NCI-H2171 (cell line): ENCODE measurements at places on chromosomes 4 and X.
A peak's percentile ranks its signal among the peaks of the same experiment; 100 is the strongest.

DNA sequence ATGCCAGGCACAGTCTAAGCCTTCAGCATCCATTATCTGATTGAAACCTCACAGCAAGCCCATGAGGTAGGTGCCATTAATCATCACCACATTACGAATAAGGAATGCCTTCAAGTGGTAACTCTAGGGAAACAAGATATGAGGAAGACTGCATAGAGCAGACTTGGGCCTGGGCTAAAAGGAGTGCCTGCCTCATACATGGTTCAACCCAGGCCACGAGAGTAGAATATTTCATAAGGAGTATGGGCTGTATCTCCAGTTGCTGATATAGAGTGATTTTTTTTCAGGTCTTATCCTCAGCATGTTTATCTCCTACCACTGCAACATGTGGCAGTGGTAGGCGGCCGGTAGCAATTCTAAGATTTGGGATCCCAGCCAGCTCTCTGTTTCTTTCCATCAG, 51.7 kb downstream of the ATP11C start:
- no peak for DNase-seq

DNA sequence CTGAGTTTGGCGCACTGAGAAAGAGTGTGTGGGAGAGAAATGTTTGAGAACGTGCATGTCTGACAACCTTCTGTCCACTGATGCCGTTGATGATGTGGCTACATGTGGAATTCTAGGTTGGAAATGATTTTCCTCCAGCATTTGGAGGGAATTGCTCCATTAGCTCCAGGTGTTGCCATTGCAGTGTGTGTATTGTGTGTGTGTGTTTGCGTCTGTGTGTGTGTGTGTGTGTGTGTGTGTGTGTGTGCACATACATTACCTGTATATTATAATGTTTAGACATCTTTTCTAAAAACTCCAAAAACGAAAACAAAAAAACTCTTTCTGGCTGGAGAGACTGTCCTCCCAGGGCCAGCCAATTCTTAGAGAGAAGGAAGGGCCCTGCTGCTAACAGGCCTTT, 18.2 kb upstream of the MECP2 start:
- no peak for DNase-seq

GRCh38 chr4:66539745-66540144, 869.5 kb upstream of the EPHA5 start:
- no peak for DNase-seq

DNA sequence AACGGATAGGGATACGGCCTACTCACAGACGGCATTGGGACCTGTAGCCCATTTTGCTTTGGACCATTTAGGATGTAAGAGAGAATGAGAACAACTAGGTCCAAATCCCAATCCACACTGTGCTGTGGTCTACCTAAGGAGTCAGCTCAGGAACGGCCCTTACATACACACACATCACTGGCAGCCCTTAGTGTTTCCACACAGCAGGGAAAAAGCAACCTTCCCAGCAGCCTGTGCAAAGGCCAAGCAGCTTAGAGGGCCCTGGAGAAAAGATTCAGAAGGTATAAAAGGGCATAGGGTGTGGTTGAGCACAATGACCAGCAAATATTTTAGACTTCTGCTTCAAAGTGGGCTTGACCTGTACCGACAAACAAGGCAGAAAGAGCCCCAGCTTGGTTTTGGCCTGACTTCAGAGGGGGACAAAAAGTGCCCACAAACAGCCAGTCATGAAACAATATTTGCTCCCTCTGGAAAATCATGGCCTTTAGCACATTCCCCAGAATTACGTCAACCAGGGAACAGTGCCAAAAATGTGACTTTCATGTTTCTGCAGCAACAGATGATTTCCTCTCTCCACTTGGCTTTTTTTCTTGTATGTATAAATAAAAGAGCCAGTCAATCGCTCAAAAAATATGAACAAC, 359.5 kb upstream of the FGF16 start:
- DNase-seq = no peak

- DNase-seq = no peak
Observed at GRCh38 chr4:53532521-53532920, 58.8 kb downstream of the LNX1 start.

GRCh38 chrX:107505223-107505622, 55.8 kb downstream of the FRMPD3 start:
- no peak for DNase-seq

GRCh38 chr4:30056016-30056766, 664.0 kb upstream of the PCDH7 start:
- DNase-seq = no peak

- DNase-seq = no peak
Observed at GRCh38 chr4:24889991-24890390, 22.9 kb downstream of the CCDC149 start.

DNA sequence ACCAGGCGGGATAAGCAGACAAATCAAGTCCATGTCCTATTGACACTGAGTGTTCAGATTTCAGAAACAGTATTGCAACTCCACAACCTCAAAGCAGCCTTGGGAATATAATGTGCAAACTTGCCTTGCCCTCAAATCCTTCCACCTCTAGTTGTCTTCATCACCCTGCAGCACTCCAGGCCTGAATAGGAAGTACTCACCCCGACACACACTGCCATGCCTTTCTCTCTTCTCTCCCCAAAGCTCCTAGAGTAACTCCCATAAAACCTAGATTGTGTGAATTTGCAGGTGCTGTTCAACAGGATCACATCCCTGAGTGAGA, 19.6 kb downstream of the ACSL1 start:
- no peak for DNase-seq

DNA sequence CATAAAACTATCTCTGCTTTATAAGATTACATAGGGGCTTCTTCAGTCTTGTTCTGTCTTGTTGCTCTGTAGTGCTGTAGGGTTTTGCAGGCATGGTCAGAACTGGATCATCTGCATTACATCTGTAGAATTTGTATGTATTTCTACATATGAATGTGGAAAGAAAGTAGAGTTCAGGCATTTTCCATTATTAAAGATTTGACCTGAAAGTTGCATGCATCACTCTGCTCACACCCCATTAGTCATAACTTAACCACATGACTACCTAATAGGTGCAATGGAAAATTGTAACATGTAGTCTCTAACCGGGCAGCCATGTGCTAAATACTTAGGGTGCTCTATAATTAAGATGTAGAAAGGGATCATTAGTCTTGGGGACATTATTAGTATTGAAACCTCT, 45.7 kb upstream of the AGA start:
- no peak for DNase-seq

- peak; percentile 60 for DNase-seq
Observed at GRCh38 chr4:123649645-123650391, 253.2 kb downstream of the SPRY1 start.

GRCh38 chr4:42302348-42302747, 94.9 kb upstream of the SHISA3 start:
- DNase-seq = no peak

DNA sequence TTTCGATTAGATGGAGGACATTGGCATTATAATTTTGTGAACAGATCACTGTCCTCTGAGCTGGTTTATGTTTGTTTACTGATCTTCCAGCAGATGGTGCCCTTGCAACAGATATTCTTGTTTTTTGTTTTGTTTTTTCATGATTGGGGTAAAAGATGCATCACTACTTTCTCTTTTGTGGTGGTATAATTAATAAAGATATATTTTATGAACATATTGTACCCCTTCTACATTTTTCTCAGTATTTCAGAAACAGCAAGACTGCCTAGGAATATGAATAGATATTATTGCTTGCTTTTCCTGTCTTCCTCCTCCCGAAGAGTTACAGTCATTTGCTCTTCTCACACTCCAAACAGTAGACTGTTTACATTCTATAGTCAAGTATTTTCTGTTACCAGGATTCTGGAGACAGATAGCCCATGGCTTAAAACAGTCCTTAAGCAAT, 905.2 kb downstream of the TRAM1L1 start:
- no peak for DNase-seq

DNA sequence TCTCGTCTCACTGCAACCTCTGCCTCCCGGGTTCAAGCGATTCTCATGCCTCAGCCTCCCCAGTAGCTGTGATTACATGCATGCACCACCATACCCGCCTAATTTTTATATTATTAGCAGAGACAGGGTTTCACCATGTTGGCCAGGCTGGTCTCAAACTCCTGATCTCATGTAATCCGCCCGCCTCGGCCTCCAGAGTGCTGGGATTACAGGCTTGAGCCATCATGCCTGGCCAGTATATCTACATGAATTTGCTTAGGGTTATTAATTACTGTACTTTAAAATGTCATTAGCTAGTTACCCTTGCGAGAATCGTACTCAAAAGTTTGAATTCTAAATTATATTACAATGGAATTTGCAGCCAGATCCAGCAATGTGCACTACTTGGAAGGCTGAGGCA, 8.9 kb downstream of the CPEB2 start:
- no peak for DNase-seq

DNA sequence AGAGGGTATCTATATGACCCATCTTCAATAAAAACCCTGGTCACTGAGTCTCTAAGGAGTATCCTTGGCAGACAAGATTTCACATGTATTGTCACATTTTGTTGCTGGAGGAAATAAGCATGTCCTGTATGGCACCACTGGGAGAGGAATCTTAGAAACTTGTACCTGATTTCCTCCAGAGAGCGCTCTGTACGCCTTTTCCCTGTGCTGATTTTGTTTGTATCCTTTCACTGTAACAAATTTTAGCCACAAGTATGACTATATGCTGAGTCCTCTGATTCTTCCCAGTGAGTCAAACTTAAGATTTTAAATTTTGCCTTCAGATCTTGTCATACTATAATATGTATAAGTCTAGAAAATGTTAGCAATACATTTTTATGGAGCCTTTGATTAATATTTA, 102.8 kb downstream of the ITIH6 start:
- no peak for DNase-seq
